ENCODE measurements at places on chromosomes 6 and 20. TPM values are rescaled to one million over a fixed set of nuclear protein-coding genes. Genes with fewer than 3 reads are reported as not detected.

DNA sequence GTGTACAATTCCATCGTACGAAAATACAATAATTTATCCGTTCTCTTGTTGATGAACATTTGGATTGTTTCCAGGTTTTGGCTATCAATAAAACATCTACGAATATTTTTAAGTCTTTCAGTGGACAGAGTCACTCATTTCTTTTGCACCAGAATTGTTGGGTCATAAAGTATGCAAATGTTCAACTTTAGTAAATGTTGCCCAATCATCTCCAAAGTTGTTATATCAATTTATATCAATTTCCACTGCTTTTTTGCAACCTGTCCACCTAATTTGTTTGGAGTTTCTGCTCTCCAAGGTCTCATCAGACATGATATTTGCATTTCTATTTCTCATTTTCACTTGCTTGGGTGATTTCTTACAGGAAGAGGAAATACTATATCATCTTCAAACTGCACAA is 10.5 kb downstream of the TMEM239 start:
- no peak for DNase-seq

DNA sequence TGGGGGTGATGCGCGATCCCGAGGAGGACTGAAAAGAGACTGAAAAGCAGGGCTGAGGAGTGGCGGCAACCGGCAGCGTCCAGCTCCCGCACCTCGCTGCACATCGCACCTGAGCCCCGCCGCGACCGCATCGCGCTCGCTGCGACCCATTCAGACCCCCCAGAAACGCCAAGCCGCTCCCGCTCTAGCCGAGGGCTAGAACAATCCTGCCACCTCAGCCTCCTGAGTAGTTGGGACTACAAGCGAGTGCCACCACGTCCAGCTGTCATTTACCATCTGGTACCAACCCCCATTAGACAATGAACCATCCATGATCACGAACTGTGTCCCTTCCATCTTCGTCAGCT is 33.2 kb downstream of the HLA-A start:
- no peak for DNase-seq

DNA sequence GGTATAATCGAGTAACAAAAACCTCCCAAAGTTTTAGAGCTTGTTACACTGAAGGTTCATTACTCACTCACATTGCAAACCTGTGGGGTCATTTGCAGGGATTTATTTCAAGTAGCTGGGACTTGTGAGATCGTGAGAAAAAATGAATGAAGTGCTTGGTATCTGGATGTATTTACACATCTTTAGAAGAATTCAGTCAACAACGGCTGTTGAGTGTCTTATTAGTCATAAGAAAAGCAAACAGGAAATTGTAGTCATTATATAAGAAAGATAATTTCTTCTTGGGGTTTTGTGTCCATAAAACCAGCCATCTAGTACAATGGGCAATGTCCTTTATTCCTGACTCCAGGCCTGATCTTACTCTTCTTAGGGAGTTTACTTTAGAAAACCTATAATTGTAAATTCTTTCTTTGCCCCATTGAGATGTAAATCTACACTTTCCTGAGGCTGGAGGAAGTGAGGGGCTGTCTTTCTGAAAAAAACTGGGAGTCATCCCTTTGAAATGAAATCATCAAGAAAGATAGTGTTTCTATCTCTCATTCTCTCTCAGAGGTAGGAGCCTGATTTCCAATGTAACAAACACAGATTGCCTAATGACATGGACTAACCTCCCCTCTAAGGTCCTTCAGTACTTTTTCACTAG is 202.5 kb upstream of the ASCC3 start:
- no peak for DNase-seq

DNA sequence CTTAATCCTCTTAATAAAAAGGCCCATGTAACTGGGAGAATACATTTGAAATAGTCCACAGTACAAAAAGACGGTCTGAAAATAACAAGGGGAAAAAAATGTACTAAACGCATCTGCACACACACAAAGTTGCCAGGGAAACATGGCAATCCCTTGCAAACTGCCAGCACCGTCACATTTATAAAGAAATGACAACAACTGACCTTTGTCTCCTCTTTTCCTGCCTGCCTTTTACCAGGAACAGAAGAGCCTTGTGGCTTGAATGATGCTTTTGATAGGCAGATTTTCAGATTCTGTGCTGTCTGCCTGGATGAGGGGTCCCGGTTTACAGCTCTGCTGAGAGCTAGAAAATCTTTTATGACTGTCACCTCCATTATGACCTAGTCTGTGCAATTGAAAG is 308.6 kb upstream of the ZFP64 start:
- peak; percentile 13 for DNase-seq

GRCh38 chr6:40948570-40948969 is 90.5 kb downstream of the UNC5CL start:
- DNase-seq = no peak

- no peak for DNase-seq
Observed at GRCh38 chr20:61015602-61016001, 236.5 kb upstream of the CDH4 start.

DNA sequence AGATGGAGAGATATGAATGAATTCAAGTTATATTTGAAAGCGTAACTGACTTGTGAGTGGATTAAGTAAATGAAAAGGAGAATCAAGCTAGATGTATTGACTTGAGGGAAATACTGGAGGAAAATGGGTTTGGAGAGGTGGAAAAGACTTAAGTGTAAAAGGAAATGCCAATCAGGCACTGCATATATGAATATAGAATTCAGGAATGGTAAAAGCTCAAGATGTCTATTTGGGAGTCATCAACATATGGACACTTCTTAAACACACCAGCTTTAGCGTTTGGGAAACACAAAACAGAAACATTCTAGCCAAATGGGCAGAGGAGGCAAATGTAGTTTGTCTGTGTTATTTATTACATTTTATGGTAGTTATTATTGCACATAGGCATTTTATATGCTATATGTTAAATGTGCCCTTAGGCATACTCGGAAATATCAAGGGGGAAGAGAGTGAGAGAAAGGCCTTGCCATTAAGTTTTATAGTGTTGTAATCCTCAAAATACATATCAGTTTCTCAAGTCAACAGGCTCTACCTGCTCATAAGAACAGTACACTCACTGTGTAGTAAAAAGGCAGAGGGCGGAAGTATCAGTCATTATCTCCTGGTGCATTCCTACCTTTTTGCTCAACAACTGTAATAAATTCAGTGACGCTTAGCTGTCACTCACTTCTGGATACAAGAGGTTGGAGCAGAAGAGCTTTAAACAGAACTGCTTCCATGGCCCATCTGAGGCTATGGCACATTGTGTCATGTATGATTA is 33.7 kb upstream of the ME1 start:
- no peak for DNase-seq

DNA sequence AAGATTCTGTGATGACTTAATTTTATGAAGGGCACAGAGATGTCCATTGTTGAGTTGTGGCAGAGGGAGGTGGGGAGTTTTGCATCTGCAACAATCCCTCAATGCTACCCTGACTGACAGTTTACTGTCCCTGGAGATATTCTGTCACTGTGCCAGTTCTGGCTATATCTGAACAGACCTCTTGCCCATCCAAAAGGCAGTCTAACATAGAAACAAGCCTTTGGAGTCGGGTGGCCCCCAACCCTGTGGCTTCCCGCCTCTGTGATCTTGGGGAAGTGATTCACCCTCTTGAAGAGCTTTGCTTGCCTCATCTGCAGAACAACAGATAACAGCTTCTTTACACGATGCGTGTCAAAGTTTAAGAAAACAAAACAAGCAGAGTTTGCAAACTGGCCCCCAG is 3.8 kb upstream of the E2F1 start:
- DNase-seq = peak; percentile 72

- no peak for DNase-seq
Observed at GRCh38 chr6:91094341-91094740, 507.5 kb upstream of the MAP3K7 start.

PRSS16 gene
- polyA plus RNA-seq = not detected

RIMS4 gene
- not detected for polyA plus RNA-seq

LINC00237 gene
- not detected for polyA plus RNA-seq

BPIFB4 gene
- polyA plus RNA-seq = not detected

PLCB4 gene
- polyA plus RNA-seq = 0.38 TPM

DEFB129 gene
- polyA plus RNA-seq = not detected

All from endothelial cell of umbilical vein (primary cell).